ENCODE measurements at places on chromosomes 11 and 22.

DNA sequence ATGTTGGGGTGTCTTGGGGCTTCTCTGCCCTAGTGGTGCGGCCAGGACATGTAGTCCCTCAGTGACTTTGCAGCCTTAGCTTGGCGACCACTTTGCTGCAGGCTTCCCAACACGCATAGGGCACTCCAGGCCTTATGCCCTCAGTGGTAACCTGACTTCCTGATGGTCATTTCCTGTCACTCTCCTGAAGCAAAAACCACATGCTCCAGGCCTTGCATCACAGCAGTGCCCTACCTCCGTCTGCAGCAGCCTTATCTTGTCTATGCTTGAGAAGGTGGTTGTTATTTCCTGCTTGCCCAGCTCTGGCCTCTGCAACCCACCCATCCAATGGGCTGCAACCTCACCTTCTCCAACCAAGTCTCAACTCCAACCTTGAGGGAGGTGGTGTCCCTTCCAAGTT lies 33.4 kb upstream of the PISD start:
- no peak for DNase-seq

- DNase-seq: no peak
Measured at GRCh38 chr11:83979593-83979992, 693.4 kb upstream of the CCDC90B start.

GRCh38 chr22:49303781-49304461 lies 523.8 kb downstream of the BRD1 start:
- no peak for DNase-seq

- no peak for DNase-seq
Measured at GRCh38 chr11:129375751-129376657, at the start of gene BARX2. Gene BARX2 (plus strand): TSS chr11:129375848. CDS start chr11:129376036, 188 bp downstream.

- no peak for DNase-seq
Measured at GRCh38 chr11:70900540-70900939, 351.8 kb downstream of the SHANK2 start.

GRCh38 chr11:107623183-107623582 lies 32.2 kb downstream of the ELMOD1 start:
- DNase-seq: no peak

- DNase-seq: no peak
Measured at GRCh38 chr11:111046291-111046690, 199.2 kb upstream of the POU2AF2 start.

DNA sequence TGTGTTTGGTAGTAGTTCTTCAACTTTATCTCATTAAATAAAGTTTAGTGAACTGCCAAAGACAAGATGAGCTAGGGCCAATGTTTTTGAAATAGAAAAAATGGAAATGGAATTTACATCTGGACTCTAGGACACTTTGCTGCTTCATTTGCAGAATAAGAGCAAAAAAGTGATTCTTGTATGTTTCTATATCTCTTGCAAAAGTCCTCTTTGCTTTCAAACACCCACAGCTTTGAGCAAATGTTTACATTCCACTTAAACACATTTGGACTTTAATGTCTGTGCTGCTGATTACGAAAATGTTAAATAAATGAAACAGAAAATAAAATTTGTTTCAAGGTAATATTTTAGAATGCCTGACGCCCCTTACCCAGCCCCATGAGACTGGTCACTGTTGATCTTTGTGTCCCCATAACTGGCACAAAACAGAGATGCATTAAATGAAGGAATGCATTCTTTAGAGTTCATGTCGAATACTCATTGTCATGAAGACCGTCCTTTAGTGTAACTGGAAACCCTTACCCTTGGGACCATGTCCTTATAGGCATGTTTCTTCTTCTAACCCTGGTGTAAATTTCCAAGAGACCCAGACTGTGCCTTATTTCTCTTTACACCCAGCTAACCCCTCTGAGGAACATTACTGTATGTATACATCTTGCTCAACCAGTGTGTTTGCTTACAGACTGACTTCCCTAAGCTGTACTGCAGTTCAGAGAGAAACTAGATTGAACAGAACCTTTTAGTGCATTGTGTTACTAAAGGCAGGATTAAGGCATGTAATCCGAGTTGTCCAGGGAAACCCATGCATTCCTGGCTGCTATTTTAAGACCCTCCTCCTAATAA lies 199.7 kb downstream of the NAV2 start:
- DNase-seq: no peak

GRCh38 chr11:88157370-88157769 lies 17.9 kb downstream of the RAB38 start:
- no peak for DNase-seq

GRCh38 chr22:30712094-30712493 lies 17.4 kb downstream of the OSBP2 start:
- DNase-seq: no peak

DNA sequence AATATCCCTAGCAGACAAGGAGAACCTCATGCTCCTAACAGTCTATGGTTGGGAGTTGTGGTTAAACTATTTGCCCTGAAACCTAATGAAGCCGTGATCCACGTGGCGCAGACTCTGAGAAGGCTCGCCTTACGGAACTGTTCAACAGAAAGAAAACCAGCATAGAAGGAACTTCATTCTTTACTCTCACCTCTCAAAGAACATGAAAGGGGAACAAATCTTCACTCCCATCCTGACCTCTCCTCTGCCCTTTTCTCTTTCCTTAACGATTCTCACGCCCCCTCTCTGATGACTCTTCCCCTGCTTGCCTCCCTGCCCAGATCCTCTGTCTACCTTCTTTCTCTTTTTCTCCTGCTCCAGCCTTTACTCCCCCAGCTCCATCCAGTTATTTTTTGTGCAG lies 54.2 kb downstream of the IRAG1 start:
- DNase-seq: no peak

- no peak for DNase-seq
Measured at GRCh38 chr11:70507466-70508230, 109.3 kb downstream of the CTTN start.

DNA sequence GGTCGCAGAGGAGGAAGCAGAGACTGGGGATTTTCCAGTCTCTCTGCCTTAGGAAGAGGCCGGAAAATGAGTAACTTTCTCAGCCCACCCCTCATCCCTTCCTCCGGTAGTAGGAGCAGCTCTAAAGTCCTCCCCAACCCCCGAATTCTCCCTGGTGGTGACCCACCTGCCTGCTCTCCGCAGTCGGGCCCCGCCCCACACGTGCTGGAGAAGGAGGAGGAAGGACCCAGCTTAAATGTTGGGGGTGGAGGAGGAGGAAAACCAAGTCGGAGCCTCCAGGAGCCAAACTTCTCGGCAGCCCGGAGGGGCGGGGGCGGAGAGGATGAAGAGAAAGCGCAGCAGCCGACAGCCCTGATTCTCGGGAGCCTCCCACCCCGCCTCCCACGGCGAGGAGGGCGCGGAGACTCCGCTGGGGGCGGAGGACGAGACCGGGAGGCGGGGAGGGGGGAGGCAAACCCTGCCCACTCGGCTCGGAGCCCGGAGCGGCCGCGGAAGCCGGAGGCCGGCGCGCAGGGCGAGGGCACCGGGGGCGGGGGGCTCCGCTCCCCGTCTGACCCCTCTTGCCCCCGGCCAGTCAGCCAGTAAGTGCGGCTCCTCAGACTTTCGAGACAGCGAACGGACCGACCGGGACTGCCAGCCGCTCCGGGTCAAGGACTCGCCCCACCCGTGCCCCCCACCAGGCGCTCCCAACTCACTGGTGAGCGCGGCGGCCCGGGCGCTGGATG lies at the start of gene TPBGL:
TPBGL (plus strand) TSS at position 464 of the 725 bp plus-strand sequence. CDS start 276 bp downstream, outside the sequence.
- DNase-seq: no peak

- DNase-seq: peak; percentile 76
Measured at GRCh38 chr11:75428281-75428724, 4.7 kb downstream of the KLHL35 start.

DNA sequence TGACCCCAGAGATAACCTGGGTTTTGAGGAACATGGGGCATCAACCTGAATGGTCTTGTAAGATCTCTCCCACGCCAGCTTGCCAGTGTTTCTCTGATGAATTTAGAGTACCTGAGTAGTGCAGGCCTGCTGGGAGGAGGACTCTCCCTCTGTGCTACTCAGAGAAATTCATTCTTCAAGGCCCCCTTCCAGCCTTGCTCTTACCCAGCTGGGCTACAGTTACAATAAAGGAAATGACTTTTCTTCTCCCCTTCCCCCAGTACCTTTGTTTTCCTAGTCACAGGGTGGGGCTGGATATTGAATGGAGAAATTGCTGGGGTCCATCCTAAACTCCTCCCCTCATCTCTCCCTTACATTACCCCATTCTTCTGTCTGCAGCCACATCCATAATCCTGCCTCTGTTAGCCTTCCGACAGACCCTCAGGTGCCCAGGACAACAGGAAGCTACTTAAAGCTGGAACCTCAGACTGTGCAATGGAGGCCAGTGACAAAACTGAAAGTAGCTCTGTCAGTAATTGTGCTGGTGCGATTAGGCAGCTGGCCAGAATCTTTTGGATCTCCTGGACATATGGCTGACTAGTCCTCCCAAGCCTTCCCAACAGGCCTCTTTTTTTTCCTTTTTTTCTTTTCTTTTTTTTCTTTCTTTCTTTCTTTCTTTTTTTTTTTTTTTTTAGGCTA lies 17.4 kb downstream of the LIMK2 start:
- no peak for DNase-seq

GRCh38 chr11:131408025-131408640 lies 37.7 kb downstream of the NTM start:
- peak; percentile 14 for DNase-seq

- DNase-seq: no peak
Measured at GRCh38 chr11:66957971-66958231, 282 bp downstream of the PC start.

- no peak for DNase-seq
Measured at GRCh38 chr11:111367411-111368284, 11.4 kb downstream of the POU2AF1 start.

DNA sequence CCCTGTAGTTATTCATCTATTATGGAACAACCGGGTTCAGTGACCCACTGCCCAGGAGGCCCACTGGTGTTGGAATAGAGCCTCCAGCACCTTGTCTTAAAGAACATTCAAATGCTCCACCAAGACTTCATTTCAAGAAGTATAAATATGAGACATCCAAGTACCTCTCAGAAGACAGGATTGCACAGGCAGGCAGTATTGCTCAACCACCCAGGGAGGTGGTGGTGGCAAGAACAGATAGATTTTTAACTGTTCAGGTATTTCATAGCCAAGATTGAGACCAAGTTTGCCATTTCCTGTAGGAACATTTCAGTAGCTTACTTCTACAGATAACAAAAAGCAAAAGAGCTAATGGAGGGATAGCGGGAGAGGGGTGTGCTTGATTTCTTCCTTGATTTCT lies 78.7 kb downstream of the COMMD9 start:
- no peak for DNase-seq

DNA sequence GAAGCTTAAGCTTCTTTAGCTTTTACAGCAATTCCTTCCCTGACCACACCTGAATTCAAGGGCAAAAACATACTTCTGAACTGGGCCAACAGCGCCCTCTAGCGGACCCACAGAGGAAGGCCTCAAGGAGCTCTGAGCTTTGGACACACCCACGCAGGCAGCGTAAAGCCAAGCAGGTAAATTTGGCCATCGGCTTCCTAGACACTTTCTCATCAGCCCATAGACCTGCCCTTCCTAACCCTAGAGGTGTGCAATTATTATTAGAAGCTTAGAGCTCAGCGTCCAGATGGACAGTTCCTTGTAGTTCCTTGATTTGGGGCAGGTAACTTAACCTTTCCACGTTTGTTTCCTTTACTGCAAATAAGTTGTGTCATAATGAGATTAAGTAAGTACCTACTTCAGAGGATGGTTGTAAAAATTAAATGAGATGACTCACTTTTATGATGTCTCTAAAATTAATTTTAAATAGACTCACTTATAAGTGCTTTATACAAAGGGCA lies 25.7 kb upstream of the HMGXB4 start:
- peak; percentile 50 for DNase-seq

- DNase-seq: no peak
Measured at GRCh38 chr11:14860511-14860910, 31.5 kb downstream of the CYP2R1 start.

- DNase-seq: no peak
Measured at GRCh38 chr11:114604179-114604813, 8.7 kb upstream of the NXPE4 start.

DNA sequence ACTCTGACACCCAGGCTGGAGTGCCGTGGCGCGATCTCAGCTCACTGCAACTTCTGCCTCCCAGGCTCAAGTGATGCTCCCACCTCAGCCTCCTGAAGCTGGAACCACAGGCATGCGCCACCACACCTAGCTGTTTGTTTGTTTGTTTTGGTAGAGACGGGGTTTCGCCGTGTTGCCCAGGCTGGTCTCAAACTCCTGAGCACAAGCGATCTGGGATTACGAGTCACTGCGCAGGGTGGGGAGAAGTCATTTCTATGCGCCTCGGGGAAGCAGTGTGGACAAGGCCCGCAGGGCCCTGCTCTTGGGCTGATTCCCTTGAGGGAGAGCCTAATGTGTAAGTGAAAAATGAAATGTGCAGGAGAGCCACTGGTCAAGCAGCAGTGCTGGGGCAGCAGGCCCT lies 19.6 kb upstream of the SEPTIN5 start:
- DNase-seq: no peak
